ENCODE measurements at places on chromosomes 6 and 20. TPM values are rescaled to one million over a fixed set of nuclear protein-coding genes. Genes with fewer than 3 reads are reported as not detected.
A peak's percentile ranks its signal among the peaks of the same experiment; 100 is the strongest.

DNA sequence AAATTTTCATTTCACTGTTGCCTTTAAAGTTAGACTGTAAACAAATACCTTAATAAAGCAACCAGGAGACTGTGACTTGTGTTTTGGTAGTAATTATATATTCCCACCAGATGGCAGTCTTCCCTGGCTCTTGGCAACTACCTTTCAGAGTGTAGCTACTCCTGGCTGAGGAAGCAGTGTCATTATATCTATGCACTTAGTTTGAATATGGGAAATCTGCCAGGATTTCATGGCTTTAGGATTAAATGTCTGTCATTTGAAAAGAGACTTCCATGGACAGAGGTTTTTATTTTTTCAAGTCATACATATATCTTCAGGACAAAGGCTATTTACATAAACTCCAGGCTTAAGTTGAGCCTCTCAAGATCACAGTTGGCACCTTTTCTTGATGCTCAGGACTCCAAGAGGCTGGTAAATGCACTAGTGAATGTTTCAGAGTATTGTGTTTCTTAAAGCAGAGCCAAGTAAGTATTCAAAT lies 160.1 kb downstream of the C6orf58 start:
- no peak for DNase-seq

- peak; percentile 66 for DNase-seq
These were observed 504 bp downstream of the B4GALT5 start for GRCh38 chr20:49712996-49713752.

GRCh38 chr6:151412909-151413308 lies 21.6 kb upstream of the ZBTB2 start:
- no peak for DNase-seq

GRCh38 chr6:148681666-148682065 lies 65.2 kb upstream of the UST start:
- DNase-seq: no peak

EMILIN3 gene
- total RNA-seq: not detected

Measured in left colon (tissue), 2 donors.